ENCODE measurements at places on chromosomes 5 and 9.

DNA sequence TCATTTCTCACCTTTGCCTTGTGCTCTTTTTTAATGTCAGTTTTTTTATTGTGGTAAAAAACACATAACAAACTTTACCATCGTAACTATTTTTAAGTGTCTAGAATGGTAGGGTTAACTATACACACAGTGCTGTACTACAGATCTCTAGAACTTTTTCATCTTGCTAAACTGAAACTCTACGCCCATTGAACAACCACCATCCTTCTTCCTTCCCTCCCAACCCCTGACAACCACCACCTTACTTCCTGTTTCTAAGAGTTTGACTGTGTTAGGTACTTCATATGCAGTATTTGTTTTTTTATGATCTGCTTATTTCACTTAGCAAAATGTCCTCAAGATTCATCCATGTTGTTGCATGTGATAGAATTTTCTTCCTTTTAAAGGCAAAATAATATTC lies 54.9 kb downstream of the PSAT1 start:
- no peak for DNase-seq

DNA sequence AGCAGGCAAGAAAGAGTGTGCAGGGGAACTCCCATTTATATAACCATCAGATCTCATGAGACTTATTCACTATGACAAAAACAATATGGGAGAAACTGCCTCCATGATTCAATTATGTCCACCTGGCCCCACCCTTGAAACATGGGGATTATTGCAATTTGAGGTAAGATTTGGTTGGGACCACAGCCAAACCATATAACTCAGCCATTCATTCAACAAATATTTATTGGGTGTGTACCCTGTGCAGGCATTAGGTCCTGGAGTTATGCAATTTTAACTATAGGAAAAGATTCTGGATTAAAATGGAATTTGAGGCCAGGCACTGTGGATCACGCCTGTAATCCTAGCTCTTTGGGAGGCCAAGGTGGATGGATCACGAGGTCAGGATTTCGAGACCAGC lies 124.2 kb upstream of the GAS1 start:
- DNase-seq = no peak

- DNase-seq = no peak
Measured at GRCh38 chr5:158816011-158816696, 283.6 kb downstream of the EBF1 start.

- DNase-seq = no peak
Measured at GRCh38 chr5:52800394-52801213, 12.9 kb downstream of the ITGA1 start.

GRCh38 chr5:43601454-43602260 lies 1.3 kb upstream of the NNT start:
- DNase-seq = no peak

- no peak for DNase-seq
Measured at GRCh38 chr5:139426203-139426885, 13.0 kb downstream of the DNAJC18 start.

- DNase-seq = no peak
Measured at GRCh38 chr9:132239518-132239917, 77.7 kb downstream of the NTNG2 start.

DNA sequence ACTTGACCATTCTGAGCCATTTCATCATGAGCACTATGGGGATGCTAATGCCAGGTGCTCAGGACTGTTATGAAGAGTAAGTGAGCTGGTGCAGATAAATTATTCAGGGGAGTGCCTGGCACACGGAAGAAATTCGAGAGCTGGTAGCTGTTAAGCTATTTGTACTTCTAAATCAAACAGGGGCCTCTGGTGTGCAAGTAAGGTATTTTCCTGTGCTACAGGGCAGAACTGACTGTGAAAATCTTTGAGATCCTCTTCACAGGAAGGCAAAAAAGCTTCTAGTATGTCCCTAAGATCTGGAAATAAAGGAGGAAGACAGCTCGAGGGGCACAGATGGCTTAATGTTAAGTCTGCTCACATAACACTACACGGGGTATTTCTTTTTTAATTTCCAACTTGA lies 106.3 kb upstream of the SPOCK1 start:
- DNase-seq = peak; percentile 43

- DNase-seq = no peak
Measured at GRCh38 chr9:7970681-7971330, 171.2 kb upstream of the DMAC1 start.

GRCh38 chr5:101942321-101942882 lies 353.7 kb downstream of the SLCO4C1 start:
- peak; percentile 61 for DNase-seq

DNA sequence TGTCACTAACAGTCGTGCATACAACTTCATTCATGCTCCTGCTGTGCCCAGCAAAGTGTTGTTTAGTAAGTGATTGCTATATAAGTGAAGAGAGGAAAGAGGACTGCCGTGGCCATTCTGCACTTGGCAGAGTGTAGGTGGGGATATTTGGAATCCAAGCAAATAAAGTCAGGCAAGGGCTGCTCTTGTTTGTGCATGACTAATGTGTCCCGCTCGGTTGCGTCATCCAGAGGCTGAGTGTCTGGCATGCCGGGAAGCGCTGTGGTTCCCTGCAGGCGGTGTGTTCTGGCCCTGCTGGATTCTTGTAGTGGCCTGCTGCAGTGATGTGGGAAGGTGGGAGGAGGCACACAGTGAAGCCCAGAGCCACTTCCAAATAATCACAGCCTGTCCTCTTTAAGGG lies 136.9 kb upstream of the ANKH start:
- no peak for DNase-seq

GRCh38 chr9:121576281-121577075 lies 75.0 kb upstream of the DAB2IP start:
- no peak for DNase-seq

DNA sequence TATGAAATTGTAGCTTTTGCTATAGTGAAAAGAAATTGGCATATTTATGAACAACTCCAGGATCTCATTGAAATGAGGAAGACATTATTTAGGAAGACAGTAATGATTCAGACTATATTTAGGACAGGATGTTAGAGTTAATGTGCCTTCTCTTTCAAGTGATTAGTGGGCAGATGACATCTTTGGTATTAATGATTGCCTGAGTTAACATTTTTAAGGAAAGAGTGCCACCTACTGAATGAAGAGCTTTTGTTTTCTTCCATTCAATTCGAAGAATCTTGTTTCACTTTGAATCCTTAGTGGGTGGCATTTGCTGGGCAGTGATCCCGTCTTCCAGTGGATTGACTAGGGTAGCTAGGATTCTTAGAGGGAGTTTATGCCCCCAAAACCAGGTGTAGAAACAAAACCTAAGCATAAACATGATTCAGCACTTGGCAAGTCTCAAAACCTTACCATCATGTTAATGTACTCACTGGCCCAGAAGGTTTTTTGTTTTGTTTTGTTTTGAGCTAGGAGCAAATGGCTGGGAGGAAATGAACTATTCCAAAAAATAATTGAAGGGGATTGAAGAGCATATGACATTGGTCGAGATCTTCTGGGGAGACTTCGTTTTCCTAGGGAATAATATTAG lies 23.2 kb downstream of the MAP3K1 start:
- peak; percentile 53 for DNase-seq

DNA sequence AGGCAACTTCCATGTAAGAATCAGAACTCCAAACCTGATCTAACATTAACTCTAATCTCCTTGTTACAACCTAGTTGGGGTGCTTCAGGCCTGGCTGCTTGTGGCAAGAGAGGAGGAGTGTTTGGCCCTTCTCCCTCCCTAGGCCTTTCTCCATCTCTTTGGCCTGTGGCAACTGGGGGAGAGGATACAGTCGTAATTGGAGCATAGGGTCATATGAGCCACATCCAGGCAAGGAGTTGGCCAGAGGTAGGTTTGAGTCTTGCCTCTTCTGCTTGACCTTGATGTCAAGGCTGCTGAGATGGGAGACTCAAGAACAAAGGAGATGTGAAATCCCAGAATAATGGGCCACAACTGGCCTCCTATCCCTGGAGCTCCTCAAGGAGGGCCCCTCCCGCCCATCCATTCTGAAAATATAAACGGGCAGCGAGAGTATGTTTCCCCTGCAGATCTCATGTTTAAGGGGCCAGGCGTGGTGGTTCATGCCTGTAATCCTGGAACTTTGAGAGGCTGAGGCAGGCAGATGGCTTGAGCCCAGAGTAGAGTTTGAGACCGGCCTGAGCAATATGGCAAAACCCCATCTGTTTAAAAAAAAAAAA lies 59.3 kb upstream of the ANGPTL2 start:
- no peak for DNase-seq

DNA sequence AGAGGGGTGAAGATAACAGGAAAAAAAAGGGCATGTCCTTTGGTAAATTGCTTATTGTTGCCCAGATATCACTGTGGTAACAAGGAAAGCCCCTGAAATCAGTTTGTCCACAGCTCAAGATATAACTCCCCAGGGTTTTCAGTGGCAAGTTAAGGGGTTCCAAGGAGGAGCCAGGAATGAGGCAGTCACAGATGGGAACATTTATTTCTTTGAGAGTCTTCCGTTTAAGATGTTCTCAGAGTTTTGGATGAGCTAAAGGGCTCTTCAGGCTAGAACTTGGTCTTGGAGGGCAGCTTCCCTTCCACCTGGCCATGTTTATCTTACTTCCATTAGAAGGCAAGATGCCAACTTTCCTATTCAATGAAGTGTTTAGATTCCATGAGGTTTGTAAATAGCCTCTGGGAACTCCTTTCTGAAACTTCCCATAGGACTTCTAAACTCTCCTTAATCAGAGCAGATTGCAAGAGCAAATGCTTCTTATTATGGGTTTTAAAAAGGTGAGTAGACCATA lies 277.6 kb upstream of the TNC start:
- no peak for DNase-seq

GRCh38 chr9:10251490-10251889 lies 361.3 kb downstream of the PTPRD start:
- no peak for DNase-seq

DNA sequence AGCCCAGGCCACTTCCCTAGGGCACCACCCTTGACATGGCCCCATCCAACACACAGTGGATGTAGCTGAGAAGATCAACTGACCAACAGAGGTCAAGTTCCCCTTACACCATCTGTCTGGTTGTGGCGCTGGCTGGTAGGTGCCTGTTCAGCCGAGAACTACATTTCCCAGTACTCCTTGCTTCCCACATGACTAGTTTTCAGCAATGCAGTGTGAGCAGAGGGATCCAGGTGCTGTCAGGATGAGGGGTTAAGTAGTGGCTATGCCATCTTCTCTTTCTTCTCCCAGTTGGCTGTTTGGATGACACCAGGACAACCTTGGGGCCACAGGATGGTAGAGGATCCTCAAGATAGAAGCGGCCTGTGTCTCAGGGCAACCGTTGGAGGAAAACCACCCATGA lies 48.6 kb upstream of the SH3PXD2B start:
- DNase-seq = no peak

- no peak for DNase-seq
Measured at GRCh38 chr5:172361566-172362238, 78.1 kb upstream of the UBTD2 start.

DNA sequence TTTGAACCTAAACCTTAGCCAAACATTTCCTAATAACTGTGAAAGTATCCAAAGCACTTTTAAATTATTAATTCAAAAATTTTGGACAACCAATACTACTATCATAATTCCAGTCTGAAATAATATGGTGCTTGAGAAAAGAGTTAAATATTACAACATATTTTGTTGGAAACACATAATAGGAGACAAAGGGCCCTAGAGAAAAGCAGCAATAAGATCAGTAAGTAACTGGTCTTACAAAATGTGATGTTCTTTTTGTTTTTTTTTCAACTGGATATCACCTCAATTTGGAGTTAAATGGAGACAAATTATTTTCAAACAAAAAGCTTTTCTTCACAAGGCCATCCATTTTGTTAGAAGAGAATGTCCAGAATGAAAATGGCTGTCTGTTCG lies 21.1 kb downstream of the SRFBP1 start:
- no peak for DNase-seq

- DNase-seq = no peak
Measured at GRCh38 chr5:62603934-62604333, 25.3 kb downstream of the LRRC70 start.

- no peak for DNase-seq
Measured at GRCh38 chr5:9540791-9541190, 5.1 kb downstream of the SEMA5A start.

DNA sequence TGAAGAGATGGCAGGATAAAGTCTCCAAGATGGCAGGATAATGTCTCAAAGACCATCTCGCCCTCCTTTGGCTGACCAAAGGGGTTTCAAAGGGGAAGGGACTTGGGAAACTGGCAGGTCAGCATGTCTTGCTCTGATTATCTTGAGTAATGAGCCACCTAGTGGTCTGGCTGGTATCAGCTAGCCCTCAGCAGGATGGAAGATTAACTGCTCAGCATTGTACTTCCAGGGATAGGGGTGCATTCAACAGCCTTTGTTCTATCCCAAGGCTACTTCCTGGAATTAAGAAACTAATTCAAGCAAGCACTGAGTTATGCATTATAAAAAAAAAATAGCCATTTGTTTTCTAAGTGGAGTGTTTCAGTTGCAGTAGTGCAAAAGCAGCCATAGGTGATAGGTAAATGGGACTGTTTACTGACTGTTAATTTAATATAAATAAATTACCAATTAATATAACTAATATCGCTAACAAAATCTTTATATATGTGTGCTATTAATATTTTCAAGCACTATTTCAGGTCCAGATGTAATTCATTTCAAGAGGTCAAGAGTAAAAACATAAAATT lies 555.5 kb downstream of the CDH9 start:
- no peak for DNase-seq

DNA sequence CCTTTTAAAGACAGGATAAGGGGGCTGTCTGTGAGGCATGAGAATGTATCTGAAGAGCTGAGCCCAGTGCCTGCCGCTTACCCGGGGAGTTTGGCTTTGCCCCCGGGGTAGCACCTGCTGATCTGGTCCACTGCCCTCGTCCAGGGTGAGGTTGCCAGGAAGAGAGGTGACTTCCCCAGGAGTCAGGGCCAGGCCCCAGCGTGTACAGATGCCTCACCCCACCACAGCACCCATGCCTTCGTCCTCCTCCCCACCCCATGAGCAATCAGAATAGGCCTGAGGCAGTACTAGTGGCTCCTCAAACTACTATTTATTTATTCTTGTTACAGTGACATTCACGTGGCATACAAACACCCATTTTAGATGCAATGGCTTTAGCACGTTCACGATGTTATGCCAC lies 15.7 kb upstream of the AIF1L start:
- DNase-seq = no peak

- DNase-seq = no peak
Measured at GRCh38 chr5:135069016-135069770, 35.2 kb upstream of the PITX1 start.

GRCh38 chr5:151029179-151030055 lies 9.0 kb downstream of the GPX3 start:
- no peak for DNase-seq
